SW 1271 (cell line): ENCODE measurements at places on chromosomes 3 and 15.

DNA sequence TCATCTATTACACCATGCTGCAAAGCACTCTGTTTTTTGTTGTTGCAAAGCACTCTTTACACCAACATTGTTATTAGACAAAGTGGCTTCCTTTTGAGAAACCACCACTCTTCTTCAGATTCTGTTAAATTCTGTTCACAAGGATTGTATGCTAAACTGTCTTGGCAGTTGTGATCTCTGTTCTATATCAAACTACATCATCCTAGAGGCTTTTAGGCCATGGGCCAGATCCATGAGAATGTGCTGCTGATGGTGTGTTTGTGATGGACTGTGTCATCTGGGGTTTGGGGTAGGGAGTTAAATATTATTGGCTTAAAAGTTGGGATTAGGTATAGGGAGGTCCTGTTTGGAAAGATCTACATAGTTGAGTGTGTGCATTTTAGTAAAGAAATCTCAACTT is 229.8 kb downstream of the GAP43 start:
- DNase-seq, result no peak

GRCh38 chr3:125185805-125186204 is 26.7 kb downstream of the SLC12A8 start:
- DNase-seq, result no peak

- DNase-seq, result no peak
These were observed 86.0 kb upstream of the VEPH1 start for GRCh38 chr3:157589211-157589610.

- no peak for DNase-seq
These were observed 19.8 kb upstream of the CHCHD6 start for GRCh38 chr3:126684218-126684751.
